ENCODE measurements at places on chromosomes 7 and 10.

DNA sequence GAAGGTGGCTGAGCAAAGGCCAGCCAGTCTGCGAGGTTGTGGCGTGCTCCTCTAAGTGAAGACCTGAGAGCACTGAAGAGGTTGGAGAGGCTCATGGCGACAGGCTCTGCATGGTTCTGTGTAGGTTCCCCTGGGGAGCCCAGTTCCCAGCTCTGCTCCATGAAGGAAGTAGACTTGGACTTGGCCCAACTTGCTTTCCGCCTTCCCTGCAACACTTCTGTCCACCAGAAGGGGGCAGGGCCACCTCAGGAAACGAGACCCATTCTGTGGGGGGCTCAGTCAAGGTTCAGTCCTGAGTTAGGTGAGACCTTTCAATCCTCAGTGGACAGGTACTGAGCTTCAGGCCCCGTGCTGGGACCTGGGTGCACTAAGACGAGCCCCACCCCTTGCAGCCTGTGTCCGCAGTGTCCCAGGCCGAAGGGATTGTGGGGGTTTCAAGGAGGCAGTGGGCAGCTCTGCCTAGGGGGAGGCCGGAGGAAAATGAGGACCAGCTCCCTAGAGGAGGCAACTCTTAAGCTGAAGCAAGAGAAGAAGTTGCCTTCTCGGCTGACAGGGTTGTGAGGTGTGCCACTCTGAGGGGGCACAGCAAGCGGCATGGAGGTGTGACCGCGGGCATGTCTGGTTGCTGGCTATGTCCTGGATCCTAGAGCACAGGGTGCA, 15.0 kb upstream of the PCBD1 start:
- no peak for DNase-seq

- no peak for DNase-seq
Measured at GRCh38 chr10:116545756-116546155, at the start of gene PNLIP. Gene PNLIP (plus strand): TSS chr10:116545931. CDS start chr10:116546093, 162 bp downstream.

GRCh38 chr7:105009667-105010503, 4.1 kb upstream of the KMT2E start:
- no peak for DNase-seq

DNA sequence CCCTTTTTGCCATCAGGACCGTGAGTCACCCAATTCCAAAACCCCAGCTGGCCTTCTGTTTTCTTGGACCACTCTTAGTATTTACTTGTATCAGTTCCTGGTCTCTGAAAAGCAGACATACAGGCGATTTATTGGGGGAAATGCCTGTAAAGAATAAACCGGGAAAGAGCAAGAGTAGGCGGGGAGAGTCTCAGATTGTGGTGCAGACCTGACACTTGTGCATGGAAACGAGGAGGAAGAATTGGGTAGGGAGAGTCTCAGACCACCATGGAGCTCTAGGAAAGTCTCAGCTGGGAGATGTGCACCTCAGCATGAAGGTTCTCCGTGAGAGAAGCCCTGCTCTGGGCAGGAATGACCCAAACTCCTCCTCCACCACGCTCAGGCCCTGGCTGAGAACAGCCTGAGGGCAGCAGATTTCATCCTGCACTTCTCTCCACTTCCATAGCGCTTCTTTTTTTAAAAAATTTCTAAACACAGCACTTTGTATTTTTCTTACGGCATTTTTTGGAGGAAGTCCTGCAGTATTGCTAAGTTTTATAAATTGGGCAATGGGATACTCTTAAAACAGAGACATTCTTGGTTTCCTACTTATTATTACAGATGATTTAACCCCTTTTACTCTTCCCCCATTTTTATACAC, 6.1 kb upstream of the TASOR2 start:
- no peak for DNase-seq

- no peak for DNase-seq
Measured at GRCh38 chr10:84681781-84682180, 353.4 kb downstream of the CCSER2 start.

DNA sequence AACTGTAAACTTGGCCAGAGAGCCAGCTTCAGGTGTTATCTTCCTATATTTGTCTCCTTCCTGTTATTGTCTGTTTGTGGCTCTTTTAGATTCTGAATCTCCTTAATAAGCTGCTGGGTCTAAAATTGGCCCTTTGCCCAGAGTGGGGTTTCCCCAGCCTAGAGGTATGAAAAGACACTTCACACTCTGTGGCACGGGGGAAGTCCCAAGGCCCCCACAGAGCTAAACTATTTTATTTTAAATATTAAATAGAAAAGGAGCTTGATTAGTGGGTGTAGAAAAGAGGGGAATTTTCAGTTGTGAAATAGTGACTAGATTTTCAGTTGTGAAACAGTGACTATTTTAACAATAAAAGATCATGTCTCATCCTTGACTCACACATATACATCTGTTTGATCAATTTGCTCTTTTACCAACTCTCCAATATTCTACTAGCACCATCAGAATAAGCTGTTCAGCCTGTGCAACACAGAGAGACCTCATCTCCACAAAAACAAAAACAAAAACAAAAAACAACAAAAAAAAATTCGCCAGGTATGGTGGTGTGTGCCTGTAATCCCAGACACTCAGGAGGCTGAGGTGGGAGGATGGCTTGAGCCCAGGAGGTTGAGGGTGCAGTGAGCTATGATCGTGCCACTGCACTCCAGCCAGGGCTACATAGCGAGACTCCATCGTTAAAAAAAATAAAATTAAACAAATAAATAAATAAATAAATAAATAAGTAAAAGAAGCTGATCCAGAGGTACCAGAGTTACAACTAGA, 24.9 kb upstream of the ADO start:
- DNase-seq, result peak; percentile 43
